MCF 10A (cell line): ENCODE measurements at places on chromosomes 4 and X. TPM values are rescaled to one million over a fixed set of nuclear protein-coding genes. Genes with fewer than 3 reads are reported as not detected.

- no peak for DNase-seq
Measured at GRCh38 chrX:133461231-133461630, 45.9 kb upstream of the GPC4 start.

GRCh38 chrX:45320191-45320590 lies 119.5 kb upstream of the DIPK2B start:
- DNase-seq, result no peak

- peak; percentile 6 for DNase-seq
Measured at GRCh38 chr4:57612279-57612678, 502.1 kb upstream of the IGFBP7 start.

GRCh38 chrX:133980832-133981588 lies 4.4 kb downstream of the GPC3 start:
- DNase-seq, result no peak

DNA sequence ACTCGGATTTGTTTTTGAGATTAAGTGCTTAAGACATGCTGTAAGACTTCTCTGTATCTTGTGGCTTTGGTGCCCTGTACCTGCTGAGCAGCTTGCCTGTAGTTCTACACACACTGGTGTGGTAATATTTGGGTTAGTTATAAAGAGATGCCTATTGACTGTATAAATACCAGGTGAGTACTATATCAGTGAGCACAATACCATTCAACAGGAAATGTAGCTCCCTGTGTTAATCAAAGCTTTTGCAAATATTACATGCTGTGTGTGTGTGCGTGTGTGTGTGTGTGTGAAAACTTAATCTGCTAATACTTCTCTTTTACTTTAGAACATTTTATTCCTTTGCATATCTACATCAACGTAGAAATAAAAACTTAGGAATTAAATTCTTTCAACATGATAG lies 30.1 kb downstream of the MYOZ2 start:
- no peak for DNase-seq

The LGI2 gene
- 0.20 TPM in 1 of 2 replicates, not detected in the other for total RNA-seq

The ETDA gene
- total RNA-seq, result not detected in 2 replicates

The NEIL3 gene
- total RNA-seq, result 3.4 and 5.8 TPM in 2 replicates

The WDR13 gene
- total RNA-seq, result 134 and 138 TPM in 2 replicates
